ENCODE measurements at places on chromosomes 3 and 15. TPM values are rescaled to one million over a fixed set of nuclear protein-coding genes. Genes with fewer than 3 reads are reported as not detected.

MCF2L2 gene
- total RNA-seq, result 1.5 TPM

DNA sequence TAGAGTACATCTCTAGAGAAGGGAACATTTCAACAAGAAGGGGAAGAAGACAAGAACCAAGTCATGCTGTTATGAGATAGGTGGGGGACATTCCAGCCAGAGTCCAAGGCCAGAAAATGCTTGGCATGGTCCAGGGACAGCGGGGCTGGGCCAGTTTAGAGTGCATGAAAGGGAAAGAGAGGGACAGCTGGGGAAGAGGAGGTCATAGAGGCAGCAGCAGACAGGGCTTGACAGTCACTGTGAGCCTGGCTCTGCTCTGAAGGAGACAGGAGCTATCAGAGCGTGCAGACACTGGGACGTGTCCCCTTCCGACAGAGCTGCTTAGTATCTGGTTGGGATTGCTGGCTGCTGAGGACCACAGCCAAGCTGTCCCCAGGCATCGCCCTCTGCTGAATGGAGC, 35.7 kb upstream of the PRR20G start:
- no peak for DNase-seq

- peak; percentile 12 for DNase-seq
Observed at GRCh38 chr15:94576889-94577533, 345.6 kb downstream of the MCTP2 start.

GRCh38 chr15:101010781-101011180, 91.6 kb downstream of the LRRK1 start:
- no peak for DNase-seq

- no peak for DNase-seq
Observed at GRCh38 chr3:42975456-42975855, 3.7 kb upstream of the GASK1A start.
